Aorta (tissue), 5 donors: ENCODE measurements at places on chromosomes 7 and 10. TPM values are rescaled to one million over a fixed set of nuclear protein-coding genes. Genes with fewer than 3 reads are reported as not detected.

Gene TMEM72
- polyA plus RNA-seq = not detected

Gene MUC12
- polyA plus RNA-seq = 2.6 TPM

DNA sequence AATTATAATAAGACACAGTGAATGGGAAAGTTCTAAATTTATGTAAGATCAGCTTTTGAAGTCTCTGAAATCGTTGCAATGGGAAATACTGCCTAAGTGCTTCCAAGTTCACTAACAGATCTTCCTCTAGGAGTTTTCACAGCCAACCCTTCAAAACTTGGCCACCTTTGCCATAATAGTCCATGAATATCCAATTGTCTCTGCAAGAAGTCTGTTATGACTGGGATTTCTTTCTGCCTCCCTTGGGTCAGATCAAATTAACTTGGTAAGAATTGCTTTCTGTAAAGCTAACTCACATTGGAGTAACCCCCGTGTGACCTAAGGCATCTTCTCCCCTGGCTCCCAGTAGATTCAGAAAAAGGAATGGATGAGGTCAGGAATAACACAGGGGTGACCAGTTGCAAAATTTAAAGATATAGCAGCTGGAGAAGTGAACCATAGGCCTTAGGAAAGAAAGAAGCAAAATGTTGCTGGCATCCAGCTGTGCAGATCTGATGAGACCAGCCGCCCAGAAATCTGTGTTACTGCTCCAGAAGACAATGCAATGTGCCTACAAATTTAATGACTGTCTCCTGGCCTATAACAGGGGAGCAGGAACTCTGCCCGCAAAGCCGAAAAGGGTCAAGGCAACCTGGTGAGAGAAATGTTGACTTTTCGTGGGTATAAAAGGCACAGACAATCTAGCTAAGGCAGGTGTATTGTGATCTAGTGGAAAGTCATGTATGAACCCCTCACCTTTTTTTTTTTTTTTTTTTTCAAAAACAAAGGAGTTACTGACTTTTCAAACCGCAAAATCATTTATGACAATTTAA lies 7.5 kb upstream of the OPTN start:
- no peak for DNase-seq

Gene DNAH11
- 2.5 TPM for polyA plus RNA-seq

GRCh38 chr7:1275451-1276381 lies 43.0 kb downstream of the UNCX start:
- no peak for DNase-seq

Gene LIPK
- not detected for polyA plus RNA-seq

Gene TCAF2
- 0.50 TPM for polyA plus RNA-seq

- DNase-seq = no peak
Observed at GRCh38 chr7:26681819-26682418, 182.5 kb downstream of the SKAP2 start.
